Stimulated activated CD8-positive, alpha-beta memory T cell treated with anti-CD3 and anti-CD28 coated beads, Interleukin-7, amount 100 ng/mL, for 1 hour (primary cell): ENCODE measurements at places on chromosomes 4 and X.

- no peak for DNase-seq
Observed at GRCh38 chrX:53004811-53005210, 43.8 kb upstream of the GPR173 start.

- DNase-seq = no peak
Observed at GRCh38 chrX:39756086-39756883, 341.5 kb downstream of the BCOR start.

- no peak for DNase-seq
Observed at GRCh38 chrX:134247492-134247891, 10.5 kb downstream of the CCDC160 start.

- no peak for DNase-seq
Observed at GRCh38 chr4:188299161-188299560, 159.9 kb downstream of the TRIML1 start.

GRCh38 chr4:114132830-114133229 lies 153.4 kb upstream of the ARSJ start:
- DNase-seq = no peak
